Stimulated activated CD8-positive, alpha-beta memory T cell treated with anti-CD3 and anti-CD28 coated beads, Interleukin-4, amount 100 ng/mL, for 4 hours (primary cell): ENCODE measurements at places on chromosomes 5 and 9.

- DNase-seq: no peak
These were observed 400.2 kb downstream of the TLR4 start for GRCh38 chr9:118104363-118104762.

- no peak for DNase-seq
These were observed 294.1 kb downstream of the FANCC start for GRCh38 chr9:95023217-95024003.

DNA sequence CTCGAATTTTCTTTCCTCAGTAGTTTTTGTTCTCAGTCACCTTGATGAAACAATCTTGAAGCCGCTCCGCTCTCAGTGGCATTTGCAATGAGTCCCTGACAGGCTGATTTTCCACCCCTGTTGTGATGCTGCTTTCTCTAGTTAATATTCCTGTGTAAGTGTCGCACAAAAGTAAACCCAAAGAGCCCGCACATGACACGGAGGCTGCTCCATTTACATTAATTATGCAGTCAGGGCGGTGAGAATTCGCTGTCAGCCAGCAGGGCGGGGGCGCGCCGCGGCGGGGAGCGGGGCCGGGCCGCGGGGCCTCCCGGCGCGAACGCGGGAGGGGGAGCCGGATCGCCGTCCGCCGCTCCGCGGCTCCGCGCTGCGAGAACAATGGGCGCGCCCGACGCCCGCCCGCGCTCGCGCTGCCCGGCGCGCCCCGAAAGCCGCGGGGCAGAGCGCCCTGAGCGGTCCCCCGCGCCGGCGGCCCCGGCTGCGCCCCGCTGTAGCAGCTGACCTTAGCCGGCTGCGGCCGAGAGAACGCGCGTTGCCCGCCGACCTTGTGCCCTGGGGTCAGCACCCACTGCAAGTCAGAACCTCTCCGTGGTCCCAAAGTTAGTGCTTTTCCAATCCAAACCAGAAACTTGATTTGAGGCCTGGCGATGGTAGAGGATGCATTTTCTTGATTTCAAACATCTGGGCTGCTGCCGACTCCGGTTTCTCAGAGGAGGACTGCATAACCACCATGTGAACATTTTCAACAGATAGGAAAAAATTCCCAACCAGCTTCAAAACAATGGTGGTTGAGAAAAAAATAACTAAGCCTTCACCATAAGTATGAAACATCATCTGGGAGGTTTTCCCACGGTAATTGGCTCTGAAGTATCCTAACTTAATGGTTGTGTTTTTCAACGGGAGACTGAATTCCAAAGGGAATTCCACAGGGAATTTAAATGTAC lies 142.6 kb downstream of the PBX3 start:
- no peak for DNase-seq

DNA sequence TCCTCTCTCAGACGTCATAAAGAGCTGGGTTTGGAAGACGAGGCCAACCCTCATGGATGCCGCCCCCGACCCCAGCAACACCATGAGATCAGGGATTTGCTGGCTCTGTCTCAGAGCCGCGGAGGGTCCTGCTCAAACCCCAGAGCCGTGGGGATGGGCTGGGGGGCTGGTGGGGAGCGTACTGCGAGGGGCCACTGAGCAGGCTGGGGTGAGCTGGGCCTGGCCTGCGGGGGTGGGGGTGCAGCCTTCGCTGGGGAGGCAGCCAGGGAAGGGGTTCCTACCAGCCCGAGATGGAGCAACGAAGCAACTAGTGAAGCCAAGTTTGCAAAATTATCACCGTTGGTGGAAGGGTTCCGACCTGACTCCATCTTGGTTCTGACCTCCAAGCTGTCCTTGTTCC lies 5.1 kb upstream of the SLC12A7 start:
- no peak for DNase-seq

GRCh38 chr5:175059687-175060211 lies 335.4 kb downstream of the MSX2 start:
- no peak for DNase-seq
